ENCODE measurements at places on chromosomes 3 and 15.

DNA sequence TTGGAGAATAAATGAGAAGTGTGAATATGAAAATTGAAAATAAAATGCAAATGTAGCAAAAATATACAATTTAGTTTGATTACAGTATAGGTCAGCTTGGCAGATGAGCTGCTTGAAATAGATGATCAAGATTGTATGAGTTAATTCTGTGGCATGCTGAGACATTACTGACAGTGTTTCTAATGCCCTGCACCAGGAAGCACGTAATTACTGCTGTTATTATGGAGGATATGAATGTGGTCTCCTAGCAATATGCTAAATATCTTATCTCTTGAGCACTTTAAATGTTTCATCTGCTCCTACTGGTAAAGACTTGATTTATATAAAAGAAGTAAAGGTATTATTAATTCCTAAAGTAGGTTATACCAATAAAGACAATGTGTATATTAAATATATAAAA is 1015.5 kb downstream of the PLOD2 start:
- ATAC-seq = no peak

DNA sequence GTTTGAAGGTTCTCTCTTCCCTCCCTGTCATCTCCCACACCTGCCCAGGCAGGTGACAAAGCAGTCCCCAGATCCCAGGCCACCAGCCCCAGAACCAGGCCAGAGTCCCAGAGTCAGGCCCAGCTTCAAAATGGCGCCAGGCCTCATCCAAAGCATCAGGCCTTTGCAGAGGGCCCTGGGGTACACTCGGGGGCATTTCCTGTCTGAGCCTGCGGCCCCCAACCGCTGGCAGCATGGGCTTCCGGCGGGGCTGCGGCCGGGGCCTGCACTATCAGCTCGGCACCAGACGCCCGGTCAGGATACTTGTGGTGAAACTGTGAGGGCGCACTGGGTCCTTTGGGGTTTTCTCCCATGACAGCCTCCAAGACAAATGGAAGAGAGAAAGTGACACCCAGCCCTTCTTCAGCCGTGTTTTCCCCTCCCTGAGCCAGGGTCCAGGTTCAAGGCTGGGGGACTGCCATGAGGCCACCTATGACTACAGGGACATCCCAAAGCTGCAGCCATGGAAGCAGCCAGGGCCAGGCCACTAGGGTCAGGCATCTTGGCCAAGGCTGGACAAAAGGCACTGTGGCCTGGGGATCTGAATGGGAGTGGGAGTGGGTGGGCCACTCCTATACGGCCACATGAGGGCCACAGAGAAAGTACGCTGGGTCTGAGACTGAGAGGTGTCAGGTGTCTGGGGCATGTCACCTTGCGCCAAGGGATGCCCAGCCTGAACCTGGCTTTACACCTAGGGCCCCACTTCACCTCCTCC is 33.9 kb downstream of the RPN1 start:
- no peak for ATAC-seq

GRCh38 chr3:188156056-188156455 is 2.1 kb downstream of the LPP start:
- no peak for ATAC-seq

DNA sequence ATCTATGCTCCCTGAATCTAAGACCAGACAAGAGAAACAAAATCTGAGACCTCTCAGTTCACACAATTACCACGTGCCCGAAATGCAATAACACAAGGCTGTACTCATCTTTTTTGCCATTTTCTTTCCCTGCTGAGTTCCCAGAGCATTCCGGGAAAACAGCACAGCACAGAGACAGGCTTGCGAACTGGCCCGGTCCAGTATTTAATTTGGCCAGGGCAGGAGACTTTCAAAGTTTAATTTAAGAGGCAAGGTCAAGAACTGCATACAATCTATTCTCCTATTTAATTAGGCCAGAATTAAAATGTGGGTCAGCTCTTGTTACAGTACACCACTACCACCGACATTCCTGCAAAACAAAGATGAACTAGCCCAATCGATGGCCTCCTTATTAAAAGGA is 87.5 kb upstream of the SNRPA1 start:
- no peak for ATAC-seq

DNA sequence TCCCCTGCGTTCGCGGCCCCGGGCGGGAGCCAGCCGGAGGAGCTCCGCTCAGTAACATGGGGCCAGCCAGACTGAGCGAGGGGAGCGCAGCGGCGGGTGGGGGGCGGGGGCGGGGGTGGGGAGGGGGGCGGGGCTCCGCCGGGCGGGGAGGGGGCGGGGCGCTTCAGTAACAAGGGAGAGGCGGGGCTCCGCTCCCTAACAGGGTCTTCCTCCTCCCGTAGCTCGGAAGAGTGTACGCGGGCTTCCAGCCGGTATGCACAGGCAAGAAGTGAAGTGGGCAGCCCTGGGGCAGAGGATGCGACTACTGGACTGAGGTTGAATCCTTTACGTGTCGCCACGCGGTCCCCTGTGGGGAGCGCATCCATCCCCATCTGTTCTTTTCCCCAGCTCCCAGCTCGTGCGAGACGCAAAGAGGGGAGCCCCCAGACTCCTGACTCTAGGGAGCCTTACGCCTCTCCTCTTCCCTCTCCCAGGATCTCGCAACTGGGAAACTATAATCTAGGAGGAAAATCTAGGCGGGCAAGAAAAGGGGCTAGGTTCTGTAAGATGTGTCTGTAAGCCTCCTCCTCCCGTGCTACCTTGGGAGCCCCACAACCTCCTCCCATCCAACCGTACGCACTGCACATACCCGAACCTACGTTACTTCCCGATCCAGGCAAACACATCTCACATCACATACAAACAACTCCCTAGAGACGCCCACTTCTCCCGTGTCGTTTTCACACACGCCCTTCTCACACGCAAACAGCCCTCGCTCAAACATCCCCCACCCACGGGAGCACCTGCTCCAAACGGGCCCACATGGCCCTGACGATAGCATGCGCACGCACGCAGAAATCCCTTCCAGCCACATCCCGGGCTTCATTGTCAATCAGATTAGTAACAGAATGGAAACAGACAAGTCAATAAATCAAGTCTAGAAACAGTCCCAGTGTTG is at the start of gene SHF:
Gene SHF, minus strand, starts transcription at position 73 of the 937 bp plus-strand sequence. Its CDS starts 15 bp downstream, at position 58.
- peak; percentile 79 for ATAC-seq

DNA sequence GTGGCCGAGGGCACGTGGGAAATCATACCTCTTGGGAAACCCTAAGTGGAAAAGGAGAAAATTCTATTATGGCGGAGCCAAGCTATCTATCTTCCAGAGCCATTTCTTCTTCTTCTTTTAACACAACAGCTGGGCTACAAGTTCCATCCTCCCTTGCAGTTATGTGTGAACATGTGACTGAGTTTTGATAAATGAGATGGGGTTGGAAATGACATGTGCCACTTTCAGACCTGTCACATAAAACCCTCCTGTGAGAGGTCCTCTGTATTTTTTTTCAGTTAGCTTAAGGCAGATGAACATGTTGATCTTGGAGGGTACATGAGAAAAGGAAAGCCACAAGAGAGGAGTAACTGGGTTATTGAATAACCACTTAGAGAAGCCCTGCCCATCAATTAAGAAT is 47.9 kb downstream of the AGBL1 start:
- no peak for ATAC-seq

DNA sequence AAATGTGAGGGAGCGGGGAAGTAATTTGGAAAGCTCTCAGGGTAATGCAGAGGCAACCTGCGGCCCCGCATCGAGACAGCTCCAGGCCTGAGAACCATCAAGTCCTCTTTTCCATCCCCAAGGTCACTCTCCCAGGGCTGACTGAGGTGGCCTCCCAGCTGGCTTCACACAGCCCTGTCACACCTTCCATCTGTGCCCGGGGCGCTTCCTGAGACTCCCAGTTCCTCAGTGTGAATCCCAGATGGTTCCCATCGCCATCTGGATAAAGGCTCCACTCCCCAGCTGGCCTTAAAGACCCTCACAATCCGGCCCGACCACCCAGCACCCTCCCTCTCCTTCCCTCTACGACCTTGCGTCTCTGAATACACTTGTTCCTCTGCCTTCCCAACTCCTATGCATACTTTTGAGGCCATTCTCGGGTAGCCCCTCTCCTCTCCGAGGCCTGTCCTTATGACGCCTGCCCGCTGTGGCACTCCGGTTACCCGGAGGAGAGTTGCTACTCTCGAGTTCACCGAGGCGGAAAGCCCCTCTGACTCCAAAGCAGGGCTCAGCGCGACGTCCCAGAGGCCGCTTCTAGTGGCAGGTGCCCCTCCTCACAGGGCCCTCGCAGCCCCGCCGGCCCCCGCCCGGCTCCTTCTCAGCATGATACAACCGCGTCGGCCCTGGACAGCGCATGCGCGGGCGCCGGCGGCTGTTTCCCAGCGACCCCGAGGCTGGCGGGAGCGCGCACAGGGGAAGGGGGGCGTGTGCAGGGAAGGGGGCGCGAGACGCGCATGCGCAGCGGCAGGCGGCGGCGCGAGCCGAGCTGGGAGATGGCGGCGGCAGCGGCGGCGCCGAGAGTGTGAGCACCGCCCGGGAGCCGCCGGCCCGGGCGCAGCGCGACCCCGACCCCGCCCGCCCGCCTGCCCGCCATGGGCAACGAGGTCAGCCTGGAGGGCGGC is at the start of gene BSN:
Gene BSN, plus strand, starts transcription at position 786 of the 941 bp plus-strand sequence. Its CDS starts 126 bp downstream, at position 912.
- ATAC-seq = peak; percentile 93

DNA sequence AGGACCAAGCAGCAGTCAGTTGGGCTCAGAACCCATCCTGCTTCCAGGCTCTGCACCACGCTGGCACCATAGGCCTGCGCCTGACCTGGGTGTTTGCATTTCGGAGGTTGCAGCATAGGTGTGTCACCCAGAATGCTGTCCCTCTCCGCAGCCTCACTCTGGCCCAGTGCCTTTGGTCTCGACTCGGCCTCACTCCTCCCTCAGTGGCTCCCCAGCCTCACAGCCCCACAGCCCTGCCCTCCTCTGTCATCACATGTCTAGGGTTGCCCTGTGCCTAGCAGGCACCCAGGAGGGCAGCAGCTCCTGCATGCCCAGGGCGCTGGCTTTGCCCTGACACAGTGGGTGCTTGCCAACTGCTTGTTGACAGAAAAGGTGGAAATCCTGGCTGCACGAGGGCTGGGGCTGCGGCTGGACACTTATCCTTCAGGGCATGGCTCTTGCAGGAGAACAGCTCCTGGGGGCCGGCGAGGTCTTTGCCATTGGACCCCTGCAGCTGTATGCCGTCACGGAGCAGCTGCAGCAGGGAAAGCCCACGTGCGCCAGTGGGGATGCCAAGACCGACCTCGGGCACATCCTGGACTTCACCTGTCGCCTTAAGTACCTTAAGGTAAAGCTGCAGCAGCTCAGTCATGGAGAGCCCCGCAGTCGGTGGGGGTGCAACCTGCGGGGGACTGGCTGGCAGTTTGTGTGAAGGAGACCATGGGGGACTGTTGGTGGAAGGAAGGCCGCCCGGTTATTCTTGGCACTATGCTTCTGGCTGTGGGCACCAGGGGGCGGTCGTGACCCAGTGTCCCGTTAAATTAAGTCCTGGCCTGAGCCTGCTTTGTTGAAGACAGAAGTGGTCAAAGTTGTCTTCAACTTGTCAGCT is 16.2 kb downstream of the NISCH start:
- ATAC-seq = peak; percentile 52

- ATAC-seq = no peak
These were observed 7.2 kb downstream of the MESP2 start for GRCh38 chr15:89783111-89783860.

DNA sequence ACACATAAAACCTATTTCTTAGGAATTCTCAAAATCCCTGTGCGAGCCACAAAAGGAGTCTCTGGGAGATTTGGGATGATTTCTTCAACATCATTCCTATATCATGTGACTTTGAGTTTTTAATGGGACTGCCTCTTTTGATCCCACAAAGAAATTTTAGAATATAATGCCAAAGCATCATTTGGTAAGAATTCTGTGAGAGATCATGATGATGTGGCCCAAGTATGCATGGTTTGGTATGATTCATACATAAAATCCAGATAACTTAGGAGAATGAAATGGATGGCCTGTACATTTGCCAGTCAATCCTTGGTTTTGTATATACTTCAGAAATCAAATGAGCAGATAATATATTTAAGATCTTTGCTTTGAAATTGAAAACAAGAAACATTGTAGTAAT is 61.3 kb downstream of the UBE2E2 start:
- ATAC-seq = no peak

- no peak for ATAC-seq
These were observed 2.2 kb upstream of the UBA3 start for GRCh38 chr3:69082361-69082760.

DNA sequence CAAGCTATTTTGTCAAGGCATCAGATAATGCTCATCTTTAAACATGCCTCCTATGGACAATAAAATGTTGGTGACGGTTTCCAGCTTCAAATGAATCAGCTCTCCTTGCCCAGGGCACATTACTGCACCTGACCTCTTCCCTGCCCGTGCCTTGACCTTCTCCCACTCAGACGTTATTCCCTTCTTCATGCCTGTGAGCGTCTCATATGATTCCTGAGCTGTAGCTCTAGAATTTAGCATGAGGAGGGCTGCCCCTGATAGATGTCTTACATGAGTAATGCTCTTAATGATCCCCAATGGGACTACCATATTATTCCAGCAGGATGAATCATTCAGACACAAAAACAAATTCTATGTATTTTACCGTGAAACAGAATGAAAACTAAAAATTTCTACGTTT is 762.7 kb downstream of the ROBO1 start:
- no peak for ATAC-seq

- no peak for ATAC-seq
These were observed 20.5 kb downstream of the ALCAM start for GRCh38 chr3:105387122-105387751.

- no peak for ATAC-seq
These were observed 127.6 kb downstream of the DUT start for GRCh38 chr15:48458876-48459275.

DNA sequence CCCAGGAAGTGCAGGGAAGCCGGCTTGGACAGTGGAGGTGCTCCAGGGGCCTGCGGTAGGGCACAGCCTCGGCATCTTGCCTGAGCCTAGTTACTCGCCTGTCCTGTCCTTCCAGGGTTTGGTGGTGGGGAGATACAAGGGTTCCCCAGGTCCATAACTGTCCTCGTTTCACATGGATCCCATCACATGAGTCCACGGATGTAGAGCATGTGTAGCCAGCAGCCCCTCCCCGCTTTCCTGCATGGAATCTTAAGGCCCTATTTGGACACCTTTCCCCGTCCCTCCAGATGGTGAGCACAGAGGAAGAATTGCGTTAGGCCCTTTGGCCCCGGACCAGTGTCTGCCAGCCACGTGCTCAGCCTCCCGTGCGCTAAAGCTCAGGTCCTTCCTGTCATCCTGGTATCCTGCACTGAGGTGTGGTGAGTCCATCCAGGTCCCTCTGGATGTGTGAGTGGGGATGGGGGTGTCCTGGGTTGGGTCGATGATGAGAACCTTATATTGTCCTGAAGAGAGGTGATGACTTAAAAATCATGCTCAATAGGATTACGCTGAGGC is 230.4 kb downstream of the SNRPN start:
- no peak for ATAC-seq
